ENCODE measurements at places on chromosomes 12 and 14. TPM values are rescaled to one million over a fixed set of nuclear protein-coding genes. Genes with fewer than 3 reads are reported as not detected.

The LIMA1 gene
- 85.5 TPM for total RNA-seq

The ADAM21 gene
- total RNA-seq: 0.19 TPM

The NTS gene
- total RNA-seq: not detected

The YBX3 gene
- 368 TPM for total RNA-seq

The A2ML1 gene
- total RNA-seq: not detected

The TMEM132D gene
- 1.1 TPM for total RNA-seq

The OR6C75 gene
- not detected for total RNA-seq

The SLC25A47 gene
- total RNA-seq: 0.05 TPM

The ACSM4 gene
- total RNA-seq: not detected

The AMIGO2 gene
- total RNA-seq: 40.9 TPM

The B3GNT4 gene
- total RNA-seq: not detected

The HNF1A gene
- not detected for total RNA-seq

The ANKRD13A gene
- total RNA-seq: 33.3 TPM

The ZBTB1 gene
- 34.2 TPM for total RNA-seq

The KCNC2 gene
- total RNA-seq: not detected

The RABGGTA gene
- 28.7 TPM for total RNA-seq

The ETNK1 gene
- total RNA-seq: 23.7 TPM

The PSMC6 gene
- total RNA-seq: 49.3 TPM

The AKAP3 gene
- total RNA-seq: 1.2 TPM

The SERPINA6 gene
- not detected for total RNA-seq

The PRICKLE1 gene
- total RNA-seq: 7.1 TPM

The AQP2 gene
- total RNA-seq: not detected

The PTGER2 gene
- 0.92 TPM for total RNA-seq

The RD3L gene
- total RNA-seq: not detected

The HCAR1 gene
- total RNA-seq: 0.15 TPM

The SLC16A7 gene
- total RNA-seq: 12.7 TPM

The TAS2R31 gene
- 2.9 TPM for total RNA-seq

The CCDC88C gene
- total RNA-seq: 40.6 TPM

The ZFHX2 gene
- total RNA-seq: 0.93 TPM

The SERPINA1 gene
- 0.87 TPM for total RNA-seq

The GDF3 gene
- total RNA-seq: 0.53 TPM

The ZNF385A gene
- 6.0 TPM for total RNA-seq

The MGP gene
- 9.1 TPM for total RNA-seq

The RERGL gene
- 1.1 TPM for total RNA-seq

The TMEM253 gene
- 0.19 TPM for total RNA-seq

The TAS2R8 gene
- not detected for total RNA-seq

The NUP107 gene
- 24.4 TPM for total RNA-seq

The THTPA gene
- 3.3 TPM for total RNA-seq

The CLEC9A gene
- total RNA-seq: not detected

The SERPINA3 gene
- 0.10 TPM for total RNA-seq

The PRKCH gene
- total RNA-seq: 147 TPM

The BCL11B gene
- not detected for total RNA-seq

The OR10G3 gene
- total RNA-seq: not detected

The LHX5 gene
- not detected for total RNA-seq

The CCDC197 gene
- total RNA-seq: not detected

The HSPA2 gene
- 14.5 TPM for total RNA-seq

The CMA1 gene
- total RNA-seq: not detected

The KCNH3 gene
- not detected for total RNA-seq

The SDR9C7 gene
- not detected for total RNA-seq

The TAS2R7 gene
- total RNA-seq: not detected

The MAP3K9 gene
- total RNA-seq: 2.6 TPM

The FOXN4 gene
- not detected for total RNA-seq
